ENCODE measurements at places on chromosomes 6 and 20.

DNA sequence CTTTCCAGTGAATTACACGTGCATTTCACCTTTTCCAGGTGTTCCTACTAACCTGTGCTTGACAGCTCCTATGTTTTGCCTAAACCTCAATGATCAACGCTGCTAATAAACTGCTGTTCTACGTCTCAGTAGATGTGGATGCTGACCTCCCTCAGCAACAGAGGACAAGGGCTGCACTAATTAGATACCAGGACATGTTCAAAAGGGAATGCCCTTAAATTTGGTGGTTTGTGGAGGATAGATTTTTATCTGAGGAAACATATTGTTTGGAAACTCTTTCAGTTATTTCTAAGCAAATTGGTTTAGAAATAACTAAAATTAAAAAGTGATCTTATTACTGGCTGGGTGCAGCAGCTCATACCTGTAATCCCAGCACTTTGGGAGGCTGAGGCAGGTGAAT lies 19.1 kb upstream of the ZDHHC14 start:
- DNase-seq: no peak

DNA sequence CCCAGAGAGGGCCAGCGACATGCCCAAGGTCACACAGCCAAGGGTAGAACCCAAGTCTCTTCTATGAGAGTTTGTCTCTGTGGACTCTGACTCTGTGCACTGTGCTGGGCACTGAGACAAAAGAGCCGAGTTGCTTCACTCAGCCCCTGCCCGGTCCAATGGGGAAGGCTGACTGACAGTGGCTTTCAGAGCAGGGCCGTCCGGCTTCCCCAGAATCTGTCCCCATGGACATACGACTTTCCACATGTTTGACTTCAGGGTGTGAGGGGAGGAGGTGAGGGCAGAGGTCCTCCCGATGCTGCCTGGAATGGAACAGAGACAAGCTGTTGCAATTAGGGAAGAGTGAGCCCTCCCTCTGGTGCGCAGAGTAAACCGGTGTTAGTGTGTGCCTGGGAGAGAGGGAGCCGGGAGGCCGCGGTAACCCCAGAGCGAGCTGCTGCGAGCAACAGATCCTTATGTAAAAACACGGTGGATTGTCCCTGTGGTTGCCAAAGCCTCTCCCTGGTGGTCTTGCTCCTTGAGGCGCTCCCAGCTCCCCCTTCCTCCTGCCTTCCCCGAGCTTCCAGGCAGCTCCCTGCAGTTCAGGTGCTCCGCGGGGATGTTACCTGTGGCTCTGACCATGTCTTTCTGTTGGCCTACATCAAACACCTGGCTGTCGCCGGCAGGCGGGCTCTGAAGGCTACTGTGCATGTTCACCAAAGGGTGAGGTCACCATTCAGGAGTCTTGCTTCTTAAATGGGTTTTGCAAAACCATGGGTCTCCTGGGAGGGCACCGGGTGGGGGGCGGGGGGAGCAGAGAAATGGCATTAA lies 672 bp downstream of the SIRPA start:
- DNase-seq: no peak

- DNase-seq: no peak
Observed at GRCh38 chr20:58054780-58055373, 173.6 kb downstream of the ANKRD60 start.

GRCh38 chr6:169935861-169936260 lies 184.4 kb downstream of the ERMARD start:
- DNase-seq: no peak

DNA sequence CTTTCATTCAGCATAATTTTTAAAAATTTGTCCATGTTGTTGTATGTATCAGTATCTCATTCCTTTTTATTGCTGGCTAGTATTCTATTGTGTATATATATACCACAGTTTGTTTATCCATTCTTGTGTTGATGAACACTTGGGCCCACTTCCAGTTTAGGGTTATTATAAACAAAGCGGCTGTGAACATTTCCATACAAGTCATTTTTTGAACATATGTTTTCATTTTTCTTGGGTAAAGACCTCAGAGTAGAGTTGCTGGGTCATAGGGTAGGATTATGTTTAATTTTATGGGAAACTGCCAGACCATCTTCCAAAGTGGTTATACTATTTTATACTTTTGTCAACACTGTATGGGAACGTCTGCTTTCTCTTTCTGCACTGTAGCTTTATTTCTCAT lies 55.3 kb downstream of the RBM24 start:
- DNase-seq: no peak

- DNase-seq: no peak
Observed at GRCh38 chr6:148491638-148492251, 149.1 kb downstream of the SASH1 start.

DNA sequence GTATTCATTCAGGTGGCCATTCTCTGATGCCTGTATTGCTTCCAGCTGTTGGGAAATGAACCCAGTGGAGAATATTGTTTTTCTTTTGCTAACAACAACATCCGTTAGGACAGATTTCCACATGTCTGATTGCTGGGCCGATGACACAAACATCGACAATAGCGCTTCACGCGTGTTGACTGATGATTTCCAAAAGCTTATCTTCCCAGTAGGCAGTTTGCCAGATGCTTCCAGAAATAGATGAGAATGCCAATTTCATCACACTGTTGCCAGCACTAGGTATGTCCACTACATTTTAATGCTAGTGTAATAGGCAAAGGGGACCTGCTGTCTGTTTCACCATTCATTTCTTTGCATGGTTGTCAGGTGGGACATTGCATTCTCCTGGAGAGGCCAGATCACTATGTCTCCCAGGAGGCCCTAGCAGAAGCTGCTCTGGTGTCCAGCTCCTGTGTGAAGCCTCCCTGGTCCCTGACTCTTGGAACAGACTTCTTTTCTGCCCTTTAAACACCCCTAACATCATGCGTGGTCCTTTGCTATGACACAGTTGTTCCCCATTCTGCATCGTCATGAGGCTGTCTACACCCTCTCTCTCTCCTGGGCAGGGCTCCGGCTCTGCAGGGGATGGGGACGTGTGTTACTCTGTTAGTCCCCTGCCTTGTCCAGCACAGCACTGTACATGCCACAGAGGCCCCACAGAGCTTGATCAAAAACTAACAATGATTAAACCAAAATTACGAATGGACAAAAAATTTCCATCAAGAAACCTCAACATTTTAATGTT lies 181.6 kb downstream of the CDH26 start:
- DNase-seq: no peak

- no peak for DNase-seq
Observed at GRCh38 chr6:107021446-107022185, 6.4 kb upstream of the MTRES1 start.

DNA sequence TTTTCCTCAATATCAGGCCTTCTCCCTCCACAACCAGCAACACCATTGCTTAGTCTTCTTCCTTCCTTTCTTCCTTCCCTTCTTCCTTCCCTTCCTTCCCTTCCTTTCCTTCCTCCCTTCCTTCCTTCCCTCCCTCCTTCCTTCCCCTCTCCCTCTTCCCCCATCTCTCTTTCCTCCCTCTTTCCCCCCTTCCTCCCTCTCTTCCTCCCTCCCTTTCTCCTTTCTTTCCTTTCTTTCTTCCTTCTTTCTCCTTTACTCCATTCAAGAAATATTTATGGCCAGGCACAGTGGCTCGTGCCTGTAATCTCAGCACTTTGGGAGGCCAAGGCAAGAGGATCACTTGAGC lies 66.4 kb upstream of the SIRPA start:
- no peak for DNase-seq

GRCh38 chr6:96844530-96844929 lies 7.3 kb upstream of the GPR63 start:
- no peak for DNase-seq

GRCh38 chr6:33049323-33050013 lies 24.0 kb downstream of the HLA-DPA1 start:
- DNase-seq: no peak

DNA sequence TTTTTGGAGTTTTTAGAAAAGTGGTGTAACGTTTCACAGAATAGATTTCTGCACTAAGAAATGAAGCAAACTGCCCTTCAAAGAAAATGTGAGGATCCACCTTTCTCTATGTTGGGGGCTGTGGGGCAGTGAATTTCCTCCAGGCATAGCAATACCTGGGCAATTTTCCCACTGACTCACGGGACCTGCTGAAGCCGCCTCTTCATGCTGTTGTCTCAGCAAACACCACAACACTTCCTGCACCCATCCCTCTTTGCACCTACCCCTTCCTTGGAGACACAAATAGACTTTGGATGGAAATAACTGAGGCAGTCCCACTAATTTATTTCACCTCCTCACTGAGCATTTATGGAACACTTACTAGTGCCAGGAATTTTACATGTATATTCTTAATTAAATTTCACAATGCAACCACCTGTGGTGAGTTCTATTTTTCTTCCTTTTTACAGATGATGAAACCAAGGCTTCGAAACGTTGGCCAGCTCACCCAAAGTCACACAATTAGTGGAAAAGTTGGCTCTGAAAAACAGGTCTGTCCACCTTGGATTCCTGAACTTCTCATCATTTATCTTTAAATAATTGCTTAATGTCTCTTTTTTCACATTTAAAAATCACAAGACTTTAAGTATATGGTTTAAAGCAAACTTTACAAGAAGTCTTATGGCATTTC lies 17.2 kb upstream of the ADGRF1 start:
- no peak for DNase-seq

GRCh38 chr6:105459864-105460263 lies 57.0 kb upstream of the PREP start:
- no peak for DNase-seq

DNA sequence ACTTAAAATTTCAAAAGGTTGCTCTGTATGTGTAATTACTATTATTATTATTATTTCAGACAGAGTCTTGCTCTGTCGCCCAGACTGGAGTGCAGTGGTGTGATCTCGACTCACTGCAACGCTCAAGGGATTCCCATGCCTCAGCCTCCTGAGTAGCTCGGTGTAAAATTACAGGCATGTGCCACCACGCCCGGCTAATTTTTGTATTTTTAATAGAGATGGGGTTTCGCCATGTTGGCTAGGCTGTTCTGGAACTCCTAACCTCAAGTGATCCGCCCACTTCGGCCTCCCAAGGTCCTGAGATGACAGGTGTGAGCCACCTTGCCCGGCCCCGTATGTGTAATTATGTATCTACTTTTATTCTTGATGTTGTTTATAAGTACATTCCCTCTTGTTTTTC lies 65.3 kb upstream of the ZNF217 start:
- no peak for DNase-seq

GRCh38 chr20:12695937-12696336 lies 312.8 kb upstream of the SPTLC3 start:
- DNase-seq: no peak

GRCh38 chr20:62993856-62994494 lies 12.8 kb downstream of the BHLHE23 start:
- no peak for DNase-seq

DNA sequence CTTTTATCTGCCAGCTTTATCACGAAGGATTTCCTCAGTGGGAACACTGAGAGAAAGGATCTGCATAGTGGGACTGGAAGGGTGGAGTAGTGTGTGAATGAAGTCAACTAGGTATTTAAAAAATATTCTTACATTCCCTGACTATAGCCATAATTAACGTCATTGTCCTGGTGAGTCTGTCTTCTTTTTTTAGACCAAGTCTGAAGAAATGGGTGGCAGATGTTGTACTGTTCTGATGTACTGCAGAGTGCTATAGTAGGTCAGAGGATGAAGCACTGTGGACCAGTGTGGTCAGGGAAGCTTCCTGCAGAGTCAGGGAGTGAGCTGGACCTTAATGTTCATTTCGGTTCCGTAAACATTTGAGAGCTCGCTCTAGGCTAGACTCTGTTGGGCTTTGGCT lies 11.9 kb downstream of the TULP4 start:
- no peak for DNase-seq

- no peak for DNase-seq
Observed at GRCh38 chr20:25148181-25148981, 47.1 kb upstream of the ENTPD6 start.

DNA sequence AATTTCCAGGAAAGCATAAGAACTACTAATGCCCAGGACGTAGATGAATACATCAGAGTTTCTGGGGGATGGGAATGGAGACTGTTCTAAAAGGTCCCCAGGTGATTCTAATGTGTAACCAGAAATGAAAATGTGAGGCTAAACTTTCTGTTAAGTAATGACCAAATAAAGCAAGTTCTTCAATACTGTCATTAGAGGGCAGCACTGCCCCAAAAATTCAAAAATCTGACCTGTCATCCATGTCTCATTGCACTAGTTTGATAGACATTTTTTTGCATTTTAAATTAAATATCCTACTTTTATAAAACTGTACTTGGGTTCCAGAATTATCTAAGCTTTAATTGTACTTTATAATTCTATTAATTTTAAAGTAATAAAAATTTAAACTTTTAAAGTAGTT lies 94.9 kb downstream of the RFX6 start:
- no peak for DNase-seq

DNA sequence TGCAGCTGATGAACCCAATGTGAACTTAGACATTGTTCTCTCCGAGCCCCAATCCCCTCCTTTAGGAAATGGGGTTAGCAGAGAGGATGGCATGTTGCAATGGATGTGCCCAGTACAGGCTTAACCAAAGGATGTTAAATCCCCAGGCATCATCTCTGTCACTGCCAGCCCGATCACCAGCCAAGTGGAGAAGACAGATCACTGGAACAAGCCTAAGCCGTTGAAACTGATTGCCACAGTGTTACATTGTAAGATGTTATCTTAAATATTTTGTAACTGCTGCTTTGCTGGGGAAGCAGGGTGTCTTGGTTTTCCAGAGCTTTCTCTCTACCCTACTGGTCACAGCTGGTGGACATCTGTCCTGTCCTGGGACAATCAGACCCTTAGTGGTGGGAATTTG lies 783.4 kb upstream of the CHD6 start:
- no peak for DNase-seq

DNA sequence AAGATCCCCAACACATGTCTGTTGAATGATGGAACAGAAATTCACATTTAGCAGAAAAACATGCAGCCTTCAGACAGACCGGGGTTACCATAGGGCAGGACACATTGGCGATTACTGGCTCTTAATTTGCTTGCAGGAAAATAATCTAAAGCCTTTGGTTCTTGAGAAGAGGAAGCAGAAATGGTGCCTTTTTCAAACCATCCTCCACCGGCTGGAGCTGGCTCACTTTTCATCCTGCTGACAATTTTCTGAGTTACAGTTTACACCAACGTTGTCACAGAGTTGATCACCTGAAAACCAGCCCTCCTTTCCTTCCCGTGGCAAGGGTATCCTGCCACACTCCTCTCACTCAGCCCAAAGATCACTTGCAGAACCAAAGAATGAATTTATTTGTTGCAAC lies 32.6 kb downstream of the SF3B5 start:
- no peak for DNase-seq

GRCh38 chr20:665276-665675 lies 10.3 kb downstream of the SCRT2 start:
- DNase-seq: no peak
